ENCODE measurements at places on chromosomes 4 and X.

DNA sequence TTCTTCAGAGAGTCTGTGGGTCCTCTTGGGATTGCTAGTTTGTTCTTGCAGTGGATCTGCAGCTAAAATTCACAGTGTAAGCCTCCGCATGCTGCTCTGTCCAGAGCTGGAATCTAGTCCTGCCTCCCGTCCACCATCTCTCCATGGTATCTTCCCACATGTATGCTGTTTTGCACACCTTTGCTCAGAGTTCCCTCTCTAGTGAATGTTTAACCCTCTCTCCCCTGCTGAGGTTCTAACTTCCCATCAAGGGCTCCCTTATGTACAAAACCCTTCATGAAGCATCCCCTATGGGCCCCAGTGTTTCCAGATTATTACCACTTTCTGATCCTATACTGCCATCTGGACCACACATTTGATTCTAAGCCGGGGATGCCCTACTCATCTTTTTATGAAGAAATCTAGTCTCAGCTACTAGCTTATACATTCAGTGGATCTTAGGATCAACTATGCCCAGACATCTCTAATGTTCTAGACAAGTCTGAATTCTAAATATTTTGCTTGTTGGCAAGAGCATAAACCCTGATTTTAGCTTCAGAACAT is 157.3 kb downstream of the CPEB2 start:
- no peak for DNase-seq

DNA sequence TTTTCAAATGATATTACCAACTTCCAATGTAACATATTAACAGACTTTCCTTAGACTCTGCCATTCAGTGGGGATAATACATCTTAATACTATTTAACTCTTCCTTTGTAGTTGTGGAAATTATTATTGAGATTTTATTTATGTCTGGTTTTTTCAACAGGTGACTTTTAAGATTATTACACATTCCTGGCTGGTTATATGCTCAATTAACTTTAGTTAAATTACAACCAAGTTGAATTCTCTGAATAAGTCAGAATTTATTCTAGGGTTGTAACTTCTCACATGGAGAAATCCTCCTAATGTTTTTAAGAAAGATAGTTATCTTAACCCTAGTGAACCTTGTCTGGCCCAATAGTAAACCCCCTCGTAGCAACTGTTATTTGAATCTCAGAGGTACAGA is 107.3 kb downstream of the SLC10A6 start:
- DNase-seq = no peak

DNA sequence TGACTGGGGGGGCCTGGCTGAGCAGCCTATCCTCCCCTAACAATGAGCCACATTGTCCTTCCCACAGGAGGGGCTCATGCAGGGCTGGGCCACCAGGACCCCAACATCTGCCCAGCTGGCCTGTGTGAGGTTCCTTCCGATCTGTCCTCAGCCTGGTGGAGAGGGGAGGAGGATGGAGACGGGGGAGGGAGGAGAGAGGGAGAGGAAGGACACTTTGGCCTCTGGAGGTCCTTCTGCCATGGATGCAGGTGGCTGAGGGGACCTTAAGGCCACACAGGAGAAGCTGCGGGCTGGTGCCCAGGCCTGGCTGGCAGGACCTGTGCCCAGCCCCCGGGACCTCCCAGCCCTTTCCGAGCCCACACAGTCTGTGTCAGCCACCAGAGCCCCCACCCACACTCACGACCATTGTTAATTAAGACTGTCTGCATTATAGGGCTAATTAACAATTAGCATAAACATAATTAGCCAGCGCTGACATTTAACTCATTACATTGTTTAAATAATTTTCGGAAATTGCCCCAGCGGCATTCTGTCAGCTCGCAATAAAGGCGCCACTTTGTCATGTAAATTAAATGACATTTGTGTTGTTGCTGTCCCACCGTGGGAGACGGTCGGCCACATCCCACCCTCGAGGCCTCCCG is 53.0 kb upstream of the NKX1-1 start:
- DNase-seq = no peak

DNA sequence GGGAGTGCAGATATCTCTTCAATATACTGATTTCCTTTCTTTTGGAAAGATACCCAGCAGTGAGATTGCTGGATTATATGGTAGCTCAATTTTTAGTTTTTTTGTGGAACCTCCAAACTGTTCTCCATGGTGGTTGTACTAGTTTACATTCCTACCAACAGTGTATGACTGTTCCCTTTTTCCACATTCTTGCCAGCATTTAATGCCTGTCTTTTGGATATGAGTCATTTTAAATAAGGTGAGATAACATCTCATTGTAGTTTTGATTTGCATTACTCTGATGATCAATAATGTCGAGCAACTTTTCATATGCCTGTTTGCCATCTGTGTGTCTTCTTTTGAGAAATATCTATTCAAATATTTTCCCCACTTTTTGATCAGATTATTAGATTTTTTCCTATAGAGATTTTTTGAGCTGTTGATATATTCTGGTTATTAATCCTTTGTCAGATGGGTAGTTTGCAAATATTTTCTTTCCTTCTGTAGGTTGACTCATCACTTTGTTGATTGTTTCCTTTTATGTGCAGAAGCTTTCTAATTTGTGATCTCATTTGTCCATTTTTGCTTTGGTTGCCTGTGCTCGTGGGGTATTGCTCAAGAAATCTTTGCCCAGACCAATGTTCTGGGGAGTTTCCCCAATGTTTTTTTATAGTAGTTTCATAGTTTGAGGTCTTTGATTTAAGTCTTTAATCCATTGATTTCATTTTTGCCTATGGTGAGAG is 552.7 kb downstream of the ZNF674 start:
- DNase-seq = no peak

DNA sequence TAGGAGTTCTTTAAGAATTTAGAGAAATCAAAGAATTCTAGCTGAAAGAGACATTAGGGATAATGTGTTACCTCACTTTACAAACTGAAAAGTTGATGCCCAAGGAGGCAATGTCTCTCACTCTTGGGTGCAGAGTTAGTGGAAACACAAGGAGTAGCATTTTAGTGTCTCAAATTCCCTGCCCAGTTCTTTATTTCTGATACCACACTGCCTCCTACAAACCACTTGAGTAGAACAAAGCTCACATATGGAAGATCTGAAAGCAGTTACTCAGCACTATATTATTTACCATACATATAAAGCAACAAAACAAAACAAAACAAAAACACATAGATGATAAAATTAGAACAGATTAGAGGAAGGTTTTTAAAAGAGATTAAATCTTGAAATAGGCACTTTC is 124.2 kb downstream of the REELD1 start:
- DNase-seq = no peak

DNA sequence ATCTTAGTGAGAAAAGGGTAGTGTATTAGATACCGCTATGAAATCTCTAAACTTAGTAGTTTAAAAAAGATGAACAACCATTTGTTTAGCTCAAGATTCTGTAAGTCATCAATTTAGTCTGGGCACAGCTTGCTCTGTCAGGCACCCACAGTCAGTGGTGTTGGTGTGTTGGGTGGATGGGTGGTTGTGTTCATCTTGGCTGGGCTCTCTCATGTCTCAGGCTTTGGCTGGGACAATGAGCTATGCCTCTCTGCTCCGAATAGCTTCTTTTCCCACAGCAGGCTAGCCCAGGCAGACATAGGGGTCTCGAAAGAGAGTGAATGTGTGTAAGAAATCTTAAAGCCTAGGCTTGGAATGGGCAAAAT is 127.0 kb upstream of the GATB start:
- no peak for DNase-seq

GRCh38 chrX:3141031-3141430 is 99.8 kb downstream of the ARSF start:
- DNase-seq = no peak

DNA sequence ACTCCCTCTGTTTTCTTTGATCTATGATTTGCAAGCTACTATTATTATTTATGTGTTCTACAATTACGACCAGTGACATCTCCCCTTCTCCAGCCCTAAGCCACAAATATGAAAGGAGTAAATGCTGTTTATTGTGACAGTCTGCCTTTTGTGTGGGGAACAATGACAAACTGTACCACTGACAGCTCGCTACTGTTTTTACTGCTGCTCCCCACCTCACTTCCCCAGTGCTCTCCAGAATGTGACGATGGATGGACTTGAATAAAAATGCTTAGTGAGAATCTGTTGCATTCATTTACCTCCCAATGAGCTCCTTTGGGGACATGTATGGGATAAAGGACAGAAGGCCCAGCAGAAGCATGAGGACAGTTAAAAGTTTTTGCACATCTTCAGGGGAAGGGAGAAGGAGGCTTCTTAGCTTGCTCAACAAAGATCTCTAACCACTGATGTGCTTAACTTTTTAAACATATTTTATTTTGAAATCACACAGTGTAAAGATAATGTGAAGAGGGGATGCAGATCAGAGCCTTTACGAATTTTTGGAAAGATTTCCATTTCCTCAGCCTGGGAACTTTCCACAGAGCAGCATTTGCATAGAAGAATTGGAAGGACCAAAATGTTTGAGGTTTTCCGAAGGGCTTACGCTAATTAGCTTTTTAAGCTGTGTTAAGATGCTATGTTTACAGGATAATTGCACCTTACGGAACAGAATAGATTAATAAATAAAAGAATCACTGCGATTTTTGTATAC is 485.1 kb upstream of the TENM3 start:
- no peak for DNase-seq

- no peak for DNase-seq
Measured at GRCh38 chr4:52869196-52869595, 7.1 kb downstream of the RASL11B start.

DNA sequence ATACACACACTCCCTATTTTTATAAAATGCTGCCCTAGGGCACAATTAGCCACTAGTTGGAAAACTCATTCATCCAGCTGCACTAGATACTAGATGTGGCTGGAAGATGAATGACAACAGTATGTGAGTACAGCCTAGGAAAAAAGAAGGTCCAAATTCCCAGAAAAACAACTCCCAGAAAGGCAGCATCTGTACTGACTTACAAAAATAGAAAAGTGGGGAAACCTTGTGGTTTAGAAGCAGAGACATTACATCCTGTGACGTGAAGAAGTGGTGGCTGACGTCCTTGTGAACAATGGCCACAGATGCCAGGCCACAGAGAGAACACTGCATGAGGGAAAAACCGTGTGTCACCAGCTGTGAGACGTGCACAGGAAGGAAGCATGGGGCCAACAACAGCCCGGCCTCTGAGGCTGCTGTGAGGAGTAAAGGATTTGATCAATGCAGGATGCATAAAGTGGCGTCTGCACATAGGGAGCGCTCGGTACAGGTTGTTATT is 81.2 kb downstream of the SPRY1 start:
- no peak for DNase-seq

- no peak for DNase-seq
Measured at GRCh38 chr4:185384930-185385331, 10.8 kb downstream of the LRP2BP start.

GRCh38 chr4:183601381-183601780 is 57.6 kb downstream of the RWDD4 start:
- DNase-seq = no peak

DNA sequence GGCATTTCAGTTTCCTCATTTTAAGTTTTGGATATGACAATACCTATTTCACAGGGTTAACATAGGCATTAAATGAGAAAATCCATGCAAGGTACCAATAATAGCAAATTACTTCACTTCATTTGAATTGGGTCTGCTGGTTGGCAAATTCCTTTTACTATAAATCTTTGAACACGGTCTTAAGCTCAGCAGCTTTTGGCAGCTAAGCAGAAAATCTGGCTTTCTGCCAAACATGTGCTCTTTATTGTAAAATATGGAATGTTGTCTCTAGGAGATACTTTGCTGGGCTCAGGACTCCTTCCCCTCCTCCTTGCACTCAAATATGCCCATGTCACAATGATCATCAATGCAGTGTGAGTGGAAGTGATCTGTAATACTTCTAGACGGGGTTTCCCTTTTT is 16.8 kb upstream of the DMP1 start:
- peak; percentile 45 for DNase-seq

DNA sequence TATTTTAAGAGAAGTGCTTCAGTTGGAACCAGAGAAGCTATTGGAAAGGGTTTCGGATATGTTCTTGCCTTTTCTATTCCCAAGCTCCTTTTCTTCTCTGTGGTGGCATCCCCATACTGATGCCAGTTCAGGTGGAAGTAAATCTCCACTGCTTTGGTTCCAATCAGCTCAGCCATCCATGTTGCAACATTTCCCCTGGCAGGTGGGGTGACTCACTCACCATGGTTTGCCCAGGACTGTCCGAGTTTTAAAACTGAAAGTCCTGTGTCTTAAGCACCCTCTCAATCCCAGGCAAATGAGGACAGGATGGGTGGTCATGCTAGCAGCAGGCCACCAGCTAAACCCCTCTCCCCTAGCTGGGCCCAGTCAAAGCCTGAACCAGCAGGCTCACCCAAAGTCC is 15.1 kb downstream of the RAI2 start:
- DNase-seq = no peak

DNA sequence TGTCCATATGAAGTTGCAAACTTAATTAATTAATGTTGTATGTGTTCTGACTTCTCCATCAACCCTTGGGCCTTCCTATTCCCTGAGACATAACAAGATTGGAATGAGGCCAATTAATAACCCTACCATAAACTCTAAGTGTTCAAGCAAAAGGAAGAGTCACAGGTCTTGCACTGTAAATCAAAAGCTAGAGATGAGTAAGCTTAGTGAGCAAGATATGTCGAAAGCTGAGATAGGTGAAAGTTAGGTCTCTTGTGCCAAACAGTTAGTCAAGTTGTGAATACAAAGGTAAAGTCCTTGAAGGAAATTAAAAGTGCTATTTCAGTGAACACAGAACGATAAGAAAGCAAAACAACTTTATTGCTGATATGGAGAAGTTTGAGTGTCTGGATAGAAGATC is 58.2 kb upstream of the GPRIN3 start:
- no peak for DNase-seq

DNA sequence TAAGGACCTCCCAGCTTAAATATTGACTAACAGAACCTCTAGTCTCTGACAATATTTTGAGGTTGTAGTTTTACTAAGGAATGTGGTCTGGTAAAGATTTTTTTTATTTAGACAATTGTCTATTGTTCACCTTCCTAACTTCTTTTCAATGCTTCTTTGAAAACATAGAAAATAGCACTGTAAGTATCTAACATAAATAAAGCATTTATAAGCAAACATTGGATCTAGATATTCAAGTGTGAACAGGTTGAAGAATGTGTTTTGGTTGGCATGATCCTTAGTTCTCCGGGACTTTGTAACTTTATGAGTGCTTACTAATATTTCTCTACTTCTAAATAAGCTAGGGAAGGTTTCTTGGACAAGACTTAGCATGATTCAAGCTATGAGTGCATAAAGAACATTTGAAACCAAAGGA is 285.4 kb upstream of the ARSJ start:
- no peak for DNase-seq

DNA sequence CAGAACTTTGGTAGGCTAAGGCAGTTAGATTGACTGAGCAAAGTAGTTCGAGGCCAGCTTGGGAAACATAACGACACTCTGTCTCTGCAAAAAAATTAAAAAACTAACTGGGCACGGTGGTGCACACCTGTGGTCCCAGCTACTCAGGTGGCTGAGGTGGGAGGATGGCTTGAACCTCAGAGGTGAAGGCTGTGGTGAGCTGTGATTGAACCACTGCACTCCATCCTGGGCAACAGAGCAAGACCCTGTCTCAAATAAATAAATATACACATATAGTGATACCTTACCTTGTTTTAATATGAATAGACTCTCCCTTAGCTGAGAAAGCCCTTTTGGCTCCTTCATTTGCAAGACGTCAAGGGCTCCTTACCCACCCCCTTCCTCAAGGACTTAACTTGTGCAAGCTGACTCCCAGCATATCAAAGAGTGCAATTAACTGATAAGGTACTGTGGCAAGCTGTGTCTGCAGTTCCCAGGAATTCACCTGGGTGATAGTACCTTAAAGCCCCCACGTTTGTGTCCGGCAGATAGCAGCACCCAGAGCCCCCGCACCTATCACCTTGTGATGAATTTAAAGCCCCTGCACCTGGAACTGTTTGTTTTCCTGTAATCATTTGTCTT is 655.6 kb upstream of the GALNTL6 start:
- no peak for DNase-seq
